ENCODE measurements at places on chromosomes 4 and X.

DNA sequence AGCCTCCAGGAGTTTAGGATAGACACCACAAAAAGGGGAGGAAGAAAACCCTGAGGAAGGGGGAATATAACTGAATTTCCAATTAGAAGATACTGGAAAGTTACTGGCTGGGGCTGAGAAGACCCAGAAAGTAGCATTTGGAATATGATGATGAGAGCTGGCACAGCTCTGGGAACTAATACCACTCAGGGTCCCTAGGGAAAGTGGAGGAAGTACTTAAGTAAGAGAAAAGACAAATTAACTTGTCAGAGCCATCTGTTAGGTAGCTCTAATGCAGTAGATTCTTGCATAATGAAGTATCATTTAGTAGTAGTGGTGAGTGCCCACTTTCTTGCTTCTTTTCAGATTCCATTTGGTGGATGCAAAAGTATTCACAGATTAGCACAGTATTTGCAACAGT lies 90.8 kb upstream of the TSPAN5 start:
- DNase-seq, result no peak

DNA sequence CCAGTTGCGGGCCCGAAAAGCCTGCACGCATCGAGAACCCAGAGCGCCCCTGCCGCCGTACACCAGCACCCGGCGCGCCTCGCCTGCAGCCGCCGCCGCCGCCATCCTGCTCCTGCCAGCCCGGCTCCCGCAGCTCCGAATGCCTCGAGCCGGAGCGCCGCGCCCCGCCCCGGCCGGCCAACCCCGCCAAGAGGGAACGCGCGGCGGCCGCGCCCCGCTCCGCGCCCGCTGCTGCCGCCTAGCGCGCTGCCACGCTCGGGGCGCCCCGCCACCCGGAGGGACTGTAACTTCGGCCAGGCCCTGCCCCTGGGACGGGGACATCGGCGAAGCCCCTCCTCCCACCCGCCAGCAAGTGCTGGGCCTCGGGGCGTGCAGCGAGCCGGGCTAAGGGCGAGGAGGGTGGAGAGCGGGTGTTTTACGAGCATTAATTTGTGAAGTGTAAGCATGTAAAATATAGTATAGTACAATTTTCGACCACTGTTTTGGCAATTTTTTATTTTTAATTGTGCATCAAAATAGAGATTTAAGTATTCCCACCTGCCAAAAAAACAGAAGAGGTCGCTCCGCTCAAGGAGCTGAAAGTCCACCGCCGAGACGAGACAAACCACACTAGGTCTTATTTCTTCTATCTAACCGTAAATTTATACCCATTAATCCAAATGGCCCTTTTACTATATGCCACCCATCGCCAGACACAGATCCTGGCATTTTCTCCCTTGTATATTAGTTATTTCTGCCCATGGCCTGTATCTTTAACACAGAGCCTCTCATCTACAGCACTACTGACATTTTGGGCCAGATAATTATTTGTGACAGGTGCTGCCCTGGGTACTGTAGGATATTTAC lies at the start of gene QDPR:
Gene QDPR, minus strand, starts transcription at position 141 of the 846 bp plus-strand sequence. Its CDS starts 36 bp downstream, at position 105.
- DNase-seq, result peak; percentile 93

GRCh38 chr4:38491854-38492478 lies 172.0 kb upstream of the KLF3 start:
- DNase-seq, result no peak

- DNase-seq, result no peak
Observed at GRCh38 chr4:119646347-119647071, 17.9 kb upstream of the PDE5A start.

DNA sequence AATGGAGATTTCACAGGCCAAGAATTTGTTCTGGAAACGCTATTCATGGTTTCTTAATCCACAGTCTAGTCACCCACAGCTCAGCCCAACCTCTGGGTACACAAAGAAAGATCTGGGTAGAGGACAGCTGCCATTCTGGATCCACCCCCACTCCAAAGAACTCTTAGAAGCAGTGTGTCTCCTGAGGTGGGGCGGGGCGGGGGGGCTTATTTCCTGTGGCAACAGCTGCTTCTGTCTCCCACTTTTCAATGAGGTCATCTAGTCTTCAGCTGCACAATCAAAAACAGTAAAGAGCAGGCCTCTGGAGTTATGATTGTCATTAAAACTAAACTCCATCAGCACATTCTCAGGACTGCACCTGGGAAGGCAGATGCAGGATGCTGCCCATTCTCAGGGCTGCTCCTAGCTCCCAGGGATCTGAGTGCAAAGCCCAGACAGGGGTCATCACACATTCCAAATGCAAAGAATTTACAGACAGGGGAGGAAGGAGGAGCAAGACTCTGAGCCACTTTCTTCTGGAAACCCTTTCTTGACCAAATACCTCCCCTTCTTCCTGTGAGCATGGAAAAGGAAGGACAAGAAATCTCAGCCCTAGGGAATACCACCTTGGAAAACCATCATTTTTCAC lies 207.3 kb downstream of the HS6ST2 start:
- no peak for DNase-seq

DNA sequence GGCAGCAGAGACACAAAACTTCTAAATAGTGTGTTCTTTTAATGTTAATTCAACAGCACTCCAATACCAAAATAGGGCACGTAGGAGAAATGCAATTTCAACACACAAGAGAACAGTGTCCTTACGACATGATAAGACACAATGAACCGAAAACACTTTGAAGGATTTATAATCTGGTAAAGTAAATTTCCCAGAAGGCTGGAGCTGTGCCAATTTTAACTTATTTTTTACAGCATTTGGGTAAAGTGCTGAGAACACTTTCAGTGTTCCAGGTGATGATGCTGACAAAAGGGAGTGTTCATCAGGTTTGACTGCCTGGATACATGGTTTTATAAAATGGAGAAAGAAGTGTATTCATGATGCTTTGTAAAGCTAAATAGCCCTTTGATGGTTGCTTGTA lies 76.5 kb downstream of the MAPK10 start:
- DNase-seq, result no peak

DNA sequence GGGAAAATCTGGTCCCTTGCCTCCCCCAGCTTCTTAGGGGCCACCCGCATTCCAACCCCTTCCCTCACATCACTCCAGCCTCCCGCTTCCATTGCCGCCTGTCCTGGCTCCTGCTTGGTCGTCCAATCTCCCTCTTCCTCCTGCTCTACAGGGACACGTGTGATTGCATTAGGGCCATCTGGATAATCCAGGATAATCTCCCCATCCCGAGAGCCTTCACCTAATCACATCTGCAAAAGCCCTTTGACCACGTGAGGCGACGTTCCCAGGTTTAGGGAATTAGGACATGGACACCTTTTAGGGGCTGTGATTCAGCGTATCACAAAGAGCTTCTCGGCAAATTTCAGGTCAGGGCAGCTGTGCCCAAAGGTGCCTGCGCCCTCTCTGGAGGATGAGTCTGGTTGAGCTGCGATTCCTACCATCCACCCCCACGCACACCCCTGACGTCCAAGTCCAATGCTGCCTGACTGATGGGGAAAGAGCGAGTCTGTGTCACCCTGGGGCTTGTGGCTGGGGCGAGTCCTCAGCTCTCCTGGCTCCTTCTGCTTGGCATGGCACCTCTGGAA lies 104.6 kb downstream of the PSAPL1 start:
- no peak for DNase-seq

DNA sequence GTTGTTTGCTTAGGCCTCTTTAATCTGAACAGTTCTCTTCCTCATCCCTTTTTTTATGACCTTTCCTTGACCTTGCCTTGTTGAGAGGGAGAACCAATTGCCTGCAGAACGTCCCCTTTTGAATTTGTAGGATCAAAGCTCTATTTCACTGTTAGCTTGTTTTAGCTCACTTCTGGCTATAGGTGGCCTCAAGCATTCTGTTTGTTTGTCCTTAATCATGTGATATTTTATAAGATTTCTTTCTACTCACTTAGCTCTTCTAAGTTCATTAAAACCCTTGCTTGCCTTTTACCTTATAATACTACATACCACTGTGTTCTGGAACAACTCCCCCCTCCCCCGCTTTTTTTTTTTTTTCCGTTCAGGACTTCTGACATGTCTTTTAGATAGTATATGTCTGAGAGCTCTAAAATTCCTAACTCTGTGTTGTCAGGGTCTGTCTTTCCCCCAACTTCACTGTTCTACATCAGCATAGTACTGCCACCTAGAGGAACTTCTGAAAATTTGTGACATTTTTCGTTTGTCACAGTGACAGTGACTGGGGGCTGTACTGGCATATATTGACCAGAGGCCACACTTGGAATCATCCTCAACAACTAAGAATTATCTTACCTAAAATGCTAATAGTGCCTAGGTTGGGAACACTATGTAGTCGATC lies 128.5 kb downstream of the LARP7 start:
- DNase-seq, result peak; percentile 77

GRCh38 chrX:151973851-151974335 lies 583 bp downstream of the GABRE start:
- DNase-seq, result no peak
